ENCODE measurements at places on chromosomes 5 and 9. TPM values are rescaled to one million over a fixed set of nuclear protein-coding genes. Genes with fewer than 3 reads are reported as not detected.

Gene CERCAM
- 86.8 TPM for total RNA-seq

DNA sequence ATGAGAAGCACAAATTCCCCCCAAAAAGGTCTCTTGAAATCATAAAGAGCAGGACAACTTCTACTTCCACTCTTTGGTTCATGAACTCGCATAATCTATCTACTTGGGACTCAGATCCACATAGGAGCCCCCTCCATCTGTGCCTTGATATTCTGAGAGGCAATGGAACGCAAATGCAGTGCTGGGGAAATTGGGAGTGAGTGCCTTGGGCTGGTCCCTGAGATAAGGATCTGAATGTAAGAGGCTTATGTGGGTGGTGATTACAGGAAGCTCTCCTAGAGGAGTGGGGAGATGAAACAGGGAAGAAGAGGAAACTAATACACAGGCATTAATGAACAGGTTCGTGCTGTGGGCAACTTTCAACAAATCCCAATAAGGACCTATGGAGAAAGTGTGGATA lies 285.6 kb downstream of the RASEF start:
- DNase-seq, result no peak

DNA sequence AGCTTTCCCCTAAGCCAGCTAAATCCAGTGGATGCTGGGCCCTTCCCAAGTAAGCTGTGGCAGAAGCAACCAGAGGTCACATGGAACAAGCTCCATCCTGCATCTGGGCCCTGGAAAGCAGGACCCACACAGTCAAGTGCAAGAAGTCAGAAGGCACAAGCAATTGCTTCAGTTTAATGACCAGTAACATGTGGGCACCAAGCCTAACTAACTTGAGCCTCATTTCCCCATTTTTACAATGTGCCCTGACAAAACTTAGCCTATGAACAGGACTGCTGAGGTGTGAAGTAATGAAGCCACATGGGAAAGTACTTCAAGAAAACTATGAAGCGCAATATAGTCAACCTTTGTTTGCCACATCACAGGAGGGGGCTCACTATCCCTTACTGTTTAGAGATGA lies 90.5 kb downstream of the TLE1 start:
- no peak for DNase-seq

- DNase-seq, result peak; percentile 90
Measured at GRCh38 chr5:147453875-147454814, 55.7 kb downstream of the DPYSL3 start.

GRCh38 chr9:136543280-136543679 lies 2.6 kb downstream of the NOTCH1 start:
- DNase-seq, result no peak

GRCh38 chr5:21654-22233 lies 70.2 kb upstream of the PLEKHG4B start:
- DNase-seq, result no peak

- DNase-seq, result no peak
Measured at GRCh38 chr5:157348049-157348400, 82.1 kb downstream of the CYFIP2 start.

DNA sequence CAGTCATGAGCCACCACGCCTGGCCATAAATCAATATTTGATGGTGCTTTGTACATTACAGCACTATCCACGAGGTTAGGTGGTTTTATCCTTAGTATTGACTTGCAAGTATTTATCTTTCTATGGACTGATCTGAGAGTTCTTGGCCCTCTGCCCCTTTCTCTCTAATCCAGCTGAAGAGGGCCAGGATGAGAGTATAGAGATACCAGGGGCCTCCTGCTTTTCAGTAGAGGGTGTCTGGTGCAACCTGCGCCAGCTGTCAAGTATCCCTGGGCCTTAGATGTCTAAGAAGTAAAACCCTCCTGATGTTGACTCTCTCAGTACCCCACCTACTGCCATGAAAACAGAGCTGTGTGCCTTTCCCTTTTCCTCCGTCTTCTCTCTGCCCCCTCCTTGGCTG lies 153.4 kb downstream of the SLIT3 start:
- no peak for DNase-seq

DNA sequence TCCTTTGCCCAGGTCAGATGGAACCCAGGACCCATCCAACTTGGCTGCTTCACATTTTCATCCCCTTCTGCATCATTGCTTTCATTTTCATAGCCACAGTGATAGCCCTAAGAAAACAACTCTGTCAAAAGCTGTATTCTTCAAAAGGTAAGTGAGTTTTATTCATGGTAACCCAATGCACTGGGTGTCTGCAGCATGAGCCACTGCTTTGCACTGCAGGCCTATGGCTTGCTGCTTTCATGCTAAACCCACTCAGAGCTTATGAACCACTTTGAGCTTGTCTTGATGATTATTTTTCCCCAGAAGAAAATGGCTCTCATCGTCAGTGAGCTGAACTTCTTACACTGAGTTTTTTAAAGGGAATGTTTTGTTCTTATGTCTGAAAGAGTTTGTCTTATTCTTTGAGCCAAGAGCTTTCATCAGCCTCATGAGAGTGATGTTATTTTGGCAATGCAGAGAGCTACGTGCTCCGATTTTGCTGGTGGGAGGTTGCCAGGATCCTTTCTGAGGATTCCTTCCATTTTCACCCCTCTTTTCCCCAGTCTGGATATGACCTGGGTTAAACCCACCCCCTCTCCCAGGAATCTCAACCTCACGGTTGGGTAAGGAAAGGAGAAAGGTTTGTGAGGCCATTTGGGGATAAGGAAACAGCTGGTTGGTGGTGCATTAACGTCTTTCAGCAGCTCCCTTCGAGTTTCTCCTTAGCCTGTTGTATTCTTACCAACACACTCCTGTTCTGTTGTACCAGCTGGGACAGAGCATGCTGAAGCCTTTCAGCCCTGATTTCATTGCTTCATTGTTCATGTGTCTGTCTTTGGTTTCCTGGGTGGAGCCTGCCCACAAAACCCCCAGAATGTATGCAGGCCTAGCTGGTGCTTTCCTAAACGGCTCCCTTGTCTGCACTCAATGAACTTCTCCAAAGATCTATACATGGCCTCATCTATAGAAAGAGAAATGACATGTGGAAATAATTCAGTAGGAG lies 47.6 kb downstream of the PDCD1LG2 start:
- no peak for DNase-seq

- no peak for DNase-seq
Measured at GRCh38 chr9:123999661-124000060, 11.9 kb upstream of the LHX2 start.

- no peak for DNase-seq
Measured at GRCh38 chr9:94768766-94769165, 42.3 kb downstream of the AOPEP start.

All from fibroblast of villous mesenchyme (primary cell).